ENCODE measurements at places on chromosomes 7 and 10. TPM values are rescaled to one million over a fixed set of nuclear protein-coding genes. Genes with fewer than 3 reads are reported as not detected.

DNA sequence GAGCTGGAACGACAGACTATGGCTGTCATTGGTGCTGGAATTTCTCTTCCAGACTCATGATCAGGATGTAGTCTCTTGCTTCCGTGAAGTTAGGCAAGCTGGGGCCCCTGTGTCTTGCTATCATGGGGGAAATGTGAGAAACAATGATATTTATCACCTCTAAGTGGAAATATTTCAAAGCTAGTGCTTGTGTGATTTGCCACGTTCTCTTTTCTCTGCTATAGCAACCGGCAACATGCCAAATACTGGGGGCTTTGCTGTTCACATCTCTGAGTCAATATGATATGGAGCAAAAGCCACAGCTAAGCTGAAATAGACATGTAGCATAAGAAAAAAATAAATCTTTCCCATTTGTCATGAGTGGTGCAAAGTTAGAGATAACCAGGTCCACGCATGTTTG, 668.2 kb upstream of the IGFBP3 start:
- DNase-seq = no peak
- H3K4me3 ChIP-seq = no peak overlapping the region
- no peaks in the 10 kb centered on the region for H3K4me1 ChIP-seq
- no peaks in the 10 kb centered on the region for H3K27me3 ChIP-seq
- no peaks in the 10 kb centered on the region for H3K36me3 ChIP-seq

DNA sequence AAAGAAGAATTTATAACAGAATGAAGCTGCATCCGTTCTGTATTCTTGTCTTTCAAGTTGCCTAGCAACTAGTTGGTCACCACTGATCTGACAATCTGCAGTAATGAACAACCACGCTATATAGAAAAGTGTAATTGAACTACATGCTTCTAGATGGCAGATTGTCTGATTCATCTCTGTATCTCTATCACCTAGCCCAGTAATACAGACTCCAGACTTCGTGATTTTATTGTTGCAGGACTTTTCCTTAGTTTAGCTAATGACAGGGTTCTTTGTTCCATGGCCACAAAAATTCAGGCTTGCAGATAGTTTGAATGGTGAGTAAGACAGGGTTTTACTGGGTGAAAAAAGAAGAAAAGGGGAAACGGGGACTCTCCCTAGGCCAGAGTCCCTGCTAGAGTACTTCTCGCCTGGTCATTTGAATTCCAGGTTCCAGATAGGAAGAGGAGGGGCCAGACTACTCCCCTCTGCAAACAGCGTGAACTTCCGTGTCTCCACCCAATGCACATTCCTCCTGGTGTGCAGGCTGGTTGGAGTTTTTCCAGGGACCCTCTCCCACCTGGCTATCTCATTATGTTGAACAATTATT, 45.9 kb downstream of the COL1A2 start:
- H3K27me3 ChIP-seq = no peaks in the 10 kb centered on the region
- no peaks in the 10 kb centered on the region for H3K36me3 ChIP-seq
- H3K4me1 ChIP-seq = peaks cover 27% of the 10 kb centered on the region
- peak overlapping the region; percentile 8 for H3K27ac ChIP-seq
- H3K4me3 ChIP-seq = no peak overlapping the region

EGR2 gene
- total RNA-seq = 14.2 TPM

GRCh38 chr7:143038635-143039034, 11.7 kb upstream of the OR9A2 start:
- H3K4me3 ChIP-seq = no peak overlapping the region
- DNase-seq = no peak
- no peak overlapping the region for H3K27ac ChIP-seq
- peaks cover 20% of the 10 kb centered on the region for H3K27me3 ChIP-seq
- H3K36me3 ChIP-seq = no peaks in the 10 kb centered on the region

GRCh38 chr7:23298141-23298881, 828 bp upstream of the MALSU1 start:
- peaks cover 8% of the 10 kb centered on the region for H3K27me3 ChIP-seq
- peak overlapping the region; percentile 89 for H3K27ac ChIP-seq
- DNase-seq = no peak
- peak overlapping the region; percentile 94 for H3K4me3 ChIP-seq

MDFIC gene
- 10.1 TPM for total RNA-seq

DNA sequence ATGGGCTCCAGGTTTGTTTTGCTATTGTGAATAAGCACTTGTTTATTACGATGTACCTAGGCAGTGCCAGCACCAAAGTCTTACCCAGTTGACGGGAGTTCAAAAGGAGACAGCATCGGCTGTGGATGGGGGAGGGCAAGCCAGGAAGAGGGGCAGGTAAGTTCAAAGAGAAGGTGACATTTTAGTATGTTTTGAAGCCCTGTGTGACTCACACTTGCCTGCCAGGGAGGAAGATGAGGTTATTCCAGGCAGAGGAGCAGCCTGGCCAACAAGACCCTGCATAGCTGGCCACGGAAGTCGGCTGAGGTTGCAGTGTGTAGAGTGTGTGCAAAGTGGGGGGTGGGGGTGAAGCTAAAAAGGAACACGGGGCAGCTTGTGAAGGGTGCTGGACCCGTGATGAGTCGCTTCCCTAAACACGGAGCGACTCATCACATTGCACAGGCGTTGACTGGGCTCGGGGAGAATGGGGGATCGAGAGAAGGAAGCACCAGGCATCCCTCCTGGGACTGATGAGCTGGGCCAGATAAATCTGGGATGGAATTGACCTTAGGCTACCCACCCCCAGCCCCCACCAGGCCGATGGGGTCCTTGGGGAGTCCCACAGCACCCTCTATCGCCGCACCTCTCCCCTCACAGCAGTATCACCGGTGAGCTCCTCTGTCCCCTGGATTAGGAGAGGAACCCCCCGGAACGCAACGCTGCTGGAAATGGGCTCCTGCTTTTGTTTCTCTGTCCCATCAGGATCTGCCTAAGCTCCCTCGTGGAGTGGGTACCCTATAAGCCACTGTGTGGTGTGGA, 97.9 kb upstream of the IKZF1 start:
- no peak for DNase-seq
- H3K4me3 ChIP-seq = no peak overlapping the region
- H3K4me1 ChIP-seq = no peaks in the 10 kb centered on the region
- H3K36me3 ChIP-seq = no peaks in the 10 kb centered on the region
- no peak overlapping the region for H3K27ac ChIP-seq
- no peaks in the 10 kb centered on the region for H3K27me3 ChIP-seq

TFR2 gene
- 1.7 TPM for total RNA-seq

PRKAR1B gene
- 8.1 TPM for total RNA-seq

GRCh38 chr10:24501056-24501711, 222.5 kb downstream of the ARHGAP21 start:
- no peak overlapping the region for H3K27ac ChIP-seq
- peaks cover 3% of the 10 kb centered on the region for H3K36me3 ChIP-seq
- H3K4me1 ChIP-seq = peaks cover 11% of the 10 kb centered on the region
- no peak overlapping the region for H3K4me3 ChIP-seq

DNA sequence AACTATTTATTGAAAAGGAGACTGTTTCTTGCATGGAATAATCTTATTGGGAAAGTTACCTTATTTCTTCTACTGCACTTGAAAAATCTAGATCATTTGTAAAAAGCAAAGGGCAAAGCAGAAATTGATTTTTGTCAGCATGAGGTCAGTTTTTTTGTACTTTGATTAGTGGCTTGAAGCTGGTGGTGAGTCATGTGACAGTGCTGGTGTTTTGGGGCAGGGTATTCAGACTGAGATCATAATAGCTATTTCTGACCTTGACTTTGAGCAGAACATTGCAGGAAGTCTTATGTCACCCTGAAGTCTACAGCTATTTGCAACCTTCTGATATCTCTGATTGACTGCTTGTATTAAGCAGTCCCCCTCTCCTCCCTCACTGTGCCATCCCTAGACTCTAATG, 66.3 kb upstream of the SORCS3 start:
- H3K27me3 ChIP-seq = peaks cover 8% of the 10 kb centered on the region
- no peak overlapping the region for H3K27ac ChIP-seq
- DNase-seq = no peak

GRCh38 chr10:18368682-18369081, 228.5 kb downstream of the CACNB2 start:
- DNase-seq = no peak
- no peaks in the 10 kb centered on the region for H3K27me3 ChIP-seq
- H3K36me3 ChIP-seq = no peaks in the 10 kb centered on the region
- no peak overlapping the region for H3K4me3 ChIP-seq
- no peak overlapping the region for H3K27ac ChIP-seq

DNA sequence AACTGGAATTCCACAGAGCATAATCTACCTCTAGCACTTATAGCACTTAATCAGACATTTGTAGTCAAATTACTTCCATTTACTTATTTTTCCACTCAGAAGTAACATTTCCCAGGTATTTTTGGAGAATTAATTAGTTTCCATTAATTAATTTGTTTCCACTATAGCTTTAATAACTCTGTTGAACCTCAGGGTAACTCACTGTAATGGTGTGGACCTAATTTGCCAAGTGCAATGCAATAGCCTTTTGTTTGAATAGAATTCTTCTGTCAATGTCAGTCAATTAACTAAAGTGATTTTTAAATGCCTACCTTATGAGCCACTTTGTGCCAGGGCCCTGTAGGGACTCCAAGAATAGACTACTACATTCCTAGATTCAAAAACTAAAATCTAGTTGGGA, 115.4 kb downstream of the CSTF2T start:
- H3K27me3 ChIP-seq = no peaks in the 10 kb centered on the region
- no peak overlapping the region for H3K27ac ChIP-seq
- no peaks in the 10 kb centered on the region for H3K36me3 ChIP-seq
- no peaks in the 10 kb centered on the region for H3K4me1 ChIP-seq

TWNK gene
- total RNA-seq = 14.6 TPM

- DNase-seq = no peak
- no peak overlapping the region for H3K27ac ChIP-seq
- H3K4me1 ChIP-seq = no peaks in the 10 kb centered on the region
- peaks cover 10% of the 10 kb centered on the region for H3K36me3 ChIP-seq
- H3K4me3 ChIP-seq = no peak overlapping the region
These were observed 42.3 kb downstream of the ATAD1 start for GRCh38 chr10:87775766-87776165.

DNA sequence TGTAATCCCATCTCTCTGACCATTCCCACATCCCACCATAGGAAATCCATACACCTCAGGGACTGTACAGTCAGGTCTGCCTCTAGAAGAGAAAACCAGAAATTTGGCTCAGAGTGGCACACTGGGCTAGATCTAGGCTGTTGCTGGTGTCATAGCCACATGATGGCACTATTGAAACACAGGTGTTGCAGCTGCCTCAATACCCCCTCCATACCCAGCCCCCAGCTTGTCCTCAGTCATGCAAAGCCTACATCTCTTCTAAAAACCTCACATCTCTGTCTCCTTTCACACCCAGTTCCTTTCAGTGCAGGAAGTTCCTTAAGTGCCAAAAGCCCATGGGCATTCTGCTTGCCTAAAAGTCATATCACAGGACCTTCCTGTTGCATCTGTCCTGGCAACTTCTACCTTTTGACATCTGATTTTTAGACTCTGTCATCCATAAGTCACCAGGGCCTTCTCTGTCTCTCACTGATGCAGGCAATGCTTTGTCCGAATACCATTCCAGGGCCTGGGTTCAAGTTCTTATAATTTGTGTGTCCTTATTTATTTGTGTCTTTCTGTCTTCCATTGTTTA, 27.0 kb upstream of the HIBADH start:
- DNase-seq = no peak
- H3K4me3 ChIP-seq = no peak overlapping the region
- H3K4me1 ChIP-seq = peaks cover 12% of the 10 kb centered on the region

DNA sequence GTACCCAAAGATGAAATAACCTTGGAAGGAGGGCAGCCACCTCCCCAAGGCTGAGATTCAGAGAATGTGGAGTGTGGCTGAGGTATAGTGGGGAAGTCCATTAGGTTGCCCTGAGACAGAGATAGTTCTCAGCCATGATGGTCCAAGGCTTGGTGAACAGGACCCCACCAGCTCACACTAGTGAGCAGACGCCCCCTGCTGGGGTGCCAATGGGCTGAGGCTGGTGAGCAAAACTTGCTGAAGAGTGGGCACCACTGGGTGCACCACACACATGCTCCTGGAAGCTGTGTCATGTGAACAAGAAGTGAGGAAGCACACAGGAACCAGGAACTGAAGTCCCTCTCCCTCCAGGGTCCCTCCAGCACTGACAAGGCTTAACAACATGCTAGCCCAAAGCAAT, 8.9 kb downstream of the FBXL13 start:
- DNase-seq = peak; percentile 41
- no peak overlapping the region for H3K4me3 ChIP-seq
- no peak overlapping the region for H3K27ac ChIP-seq
- H3K36me3 ChIP-seq = peaks cover 5% of the 10 kb centered on the region
- no peaks in the 10 kb centered on the region for H3K4me1 ChIP-seq

GRCh38 chr7:142001163-142001874, 5.6 kb downstream of the MGAM start:
- H3K4me3 ChIP-seq = no peak overlapping the region
- no peaks in the 10 kb centered on the region for H3K27me3 ChIP-seq
- no peak overlapping the region for H3K27ac ChIP-seq
- no peaks in the 10 kb centered on the region for H3K36me3 ChIP-seq
- H3K4me1 ChIP-seq = peaks cover 7% of the 10 kb centered on the region

DNA sequence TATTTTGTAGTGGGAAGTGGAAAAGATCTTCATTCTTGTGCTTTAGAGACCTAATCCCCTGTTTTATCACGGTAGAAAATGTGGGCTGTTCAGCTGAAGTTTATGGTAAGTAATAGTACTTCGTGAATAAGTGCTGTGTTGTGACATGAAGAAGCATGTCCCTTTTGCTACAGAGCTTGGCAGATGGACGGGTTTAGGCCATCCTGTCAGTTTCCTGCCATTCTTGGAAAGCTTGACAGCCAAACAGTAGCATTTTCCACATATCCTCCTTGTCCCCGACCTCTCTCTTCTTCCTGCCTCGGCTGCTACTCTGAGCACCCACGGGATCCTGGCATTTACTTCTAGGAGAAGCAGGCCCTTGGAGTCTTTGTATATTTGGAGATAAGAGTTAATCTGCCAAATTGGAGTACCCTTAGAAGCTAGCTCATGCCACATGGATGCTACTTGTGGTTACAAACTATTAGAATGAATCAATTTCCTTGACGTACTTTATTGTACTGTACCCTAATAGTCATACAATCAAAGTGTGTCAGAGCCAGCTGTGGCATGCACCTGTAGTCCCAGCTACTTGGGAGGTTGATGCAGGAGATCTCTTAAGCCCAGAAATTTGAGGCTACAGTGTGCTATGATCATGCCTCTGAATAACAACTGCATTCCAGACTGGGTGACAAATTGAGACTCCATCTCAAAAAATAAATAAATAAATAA, 39.2 kb downstream of the PNLIPRP3 start:
- H3K27ac ChIP-seq = no peak overlapping the region
- peaks cover 7% of the 10 kb centered on the region for H3K4me1 ChIP-seq
- H3K27me3 ChIP-seq = no peaks in the 10 kb centered on the region
- no peak overlapping the region for H3K4me3 ChIP-seq
